ENCODE measurements at places on chromosomes 7 and 10.

DNA sequence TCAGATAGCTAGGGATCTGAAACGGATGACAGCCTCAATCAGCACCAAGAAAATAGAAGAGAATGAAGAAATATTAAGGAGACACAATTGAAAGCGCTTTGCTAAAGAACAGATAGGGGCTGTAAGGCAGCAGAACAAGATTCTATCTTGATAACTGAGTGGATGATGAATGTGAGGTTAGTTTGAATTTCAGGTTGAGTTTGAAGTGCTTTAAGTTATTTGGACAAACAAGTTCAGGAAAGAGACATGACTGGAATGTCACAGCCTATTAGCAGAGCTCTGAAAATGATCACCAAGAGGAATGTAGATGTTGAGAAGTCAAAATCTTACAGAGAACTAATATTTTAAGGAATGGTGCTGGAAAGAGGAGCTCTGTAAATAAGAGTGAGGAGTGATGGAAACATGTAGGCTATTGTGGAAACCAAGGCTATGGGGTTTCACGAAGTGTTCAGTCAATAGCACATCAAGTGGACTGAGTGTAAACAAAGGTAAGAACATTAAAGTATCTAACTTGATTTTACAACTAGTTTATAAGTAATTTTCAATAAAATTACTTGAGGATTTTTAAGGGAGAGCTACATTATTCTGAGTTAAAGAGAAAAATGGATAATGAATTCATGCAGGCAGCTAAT lies 61.6 kb downstream of the MEST start:
- no peak for DNase-seq

DNA sequence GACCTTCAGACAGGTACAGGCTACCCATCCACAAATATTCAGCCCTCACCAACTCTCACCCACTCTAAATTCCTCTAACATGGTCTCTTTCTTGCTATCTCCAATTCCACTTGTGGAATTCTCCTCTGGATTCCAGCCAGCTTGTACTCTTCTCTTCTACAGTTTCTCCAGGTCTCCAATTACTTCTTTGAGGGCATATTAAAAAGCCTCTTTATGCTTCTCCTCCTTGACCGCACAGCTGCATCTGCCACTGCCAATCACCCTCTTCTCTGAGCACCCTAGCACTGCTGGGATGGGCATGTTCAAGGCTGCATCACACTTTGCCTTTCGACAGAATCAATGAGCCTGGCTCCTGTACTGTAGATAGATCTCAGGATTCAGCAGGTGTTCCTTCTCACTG lies 101.5 kb upstream of the ANKRD1 start:
- no peak for DNase-seq

- no peak for DNase-seq
Observed at GRCh38 chr7:1054861-1055450, 10.6 kb downstream of the GPR146 start.

DNA sequence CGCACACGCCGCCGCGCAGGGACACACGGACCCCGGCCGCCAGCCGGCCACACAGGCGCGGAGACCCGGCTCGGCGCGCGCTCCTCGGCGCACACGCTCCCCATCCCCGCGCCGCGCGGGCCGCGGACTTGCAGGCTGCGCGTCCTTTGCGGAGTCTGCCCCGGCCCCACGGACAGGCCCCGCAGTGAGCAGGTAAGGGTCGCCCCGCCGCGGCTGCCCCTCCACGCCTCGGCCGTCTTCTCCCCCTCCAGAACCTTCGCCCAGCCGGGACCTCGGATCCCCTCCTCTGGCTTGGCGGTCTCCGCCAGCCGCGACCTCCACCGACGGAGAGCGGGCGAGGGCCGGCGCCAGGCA lies 356 bp downstream of the ADCYAP1R1 start:
- no peak for DNase-seq

- no peak for DNase-seq
Observed at GRCh38 chr10:117541405-117541908, 1.1 kb upstream of the EMX2 start.

- no peak for DNase-seq
Observed at GRCh38 chr10:34742456-34742855, 72.6 kb downstream of the PARD3 start.

DNA sequence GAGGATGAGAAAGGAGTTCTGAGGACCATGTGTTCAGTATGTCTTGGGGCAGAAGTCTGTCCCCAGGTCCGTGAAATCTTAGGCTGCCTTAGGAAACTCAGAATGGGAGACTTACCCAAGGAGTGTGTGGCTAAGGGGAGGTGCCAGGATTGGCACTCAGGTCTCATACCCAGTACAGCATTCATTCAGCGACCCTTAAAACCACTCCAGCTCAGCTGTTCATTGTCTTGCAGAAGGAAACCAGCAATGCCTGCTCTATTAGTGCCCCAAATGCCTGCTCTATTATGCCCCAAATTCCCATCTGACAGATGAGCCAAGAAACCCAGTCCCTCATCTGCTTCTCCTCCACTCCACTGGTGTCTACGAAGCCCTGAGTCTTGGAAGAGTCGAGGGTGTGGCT lies 147.8 kb downstream of the NEURL1 start:
- no peak for DNase-seq

DNA sequence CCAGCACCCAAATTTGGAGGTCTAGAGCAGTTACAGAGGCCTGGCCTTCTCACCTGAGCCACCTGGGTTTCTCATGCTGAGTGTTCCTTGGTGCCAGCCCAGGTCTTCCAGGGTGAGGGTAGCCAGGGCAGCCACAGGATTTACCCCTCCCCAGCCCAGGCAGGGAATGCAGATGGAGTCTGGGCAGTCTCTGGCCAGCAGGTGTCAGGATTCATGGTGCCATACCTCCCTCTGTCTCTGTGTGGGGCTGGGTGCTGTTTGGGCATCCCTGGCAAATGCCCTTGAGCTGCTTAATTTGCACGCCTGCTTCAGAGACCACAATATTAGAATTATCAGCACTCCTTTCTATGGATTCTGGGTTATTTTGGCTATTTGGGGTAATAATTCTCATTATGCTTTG lies 246.7 kb downstream of the GFRA1 start:
- no peak for DNase-seq

GRCh38 chr10:3122486-3123205 lies 49.9 kb downstream of the PITRM1 start:
- no peak for DNase-seq

Data from H1 (cell line).